ENCODE measurements at places on chromosomes 2 and 18. TPM values are rescaled to one million over a fixed set of nuclear protein-coding genes. Genes with fewer than 3 reads are reported as not detected.

VRK2 gene
- polyA plus RNA-seq, result 16.7 TPM

ARHGAP28 gene
- polyA plus RNA-seq, result 0.26 TPM

DNA sequence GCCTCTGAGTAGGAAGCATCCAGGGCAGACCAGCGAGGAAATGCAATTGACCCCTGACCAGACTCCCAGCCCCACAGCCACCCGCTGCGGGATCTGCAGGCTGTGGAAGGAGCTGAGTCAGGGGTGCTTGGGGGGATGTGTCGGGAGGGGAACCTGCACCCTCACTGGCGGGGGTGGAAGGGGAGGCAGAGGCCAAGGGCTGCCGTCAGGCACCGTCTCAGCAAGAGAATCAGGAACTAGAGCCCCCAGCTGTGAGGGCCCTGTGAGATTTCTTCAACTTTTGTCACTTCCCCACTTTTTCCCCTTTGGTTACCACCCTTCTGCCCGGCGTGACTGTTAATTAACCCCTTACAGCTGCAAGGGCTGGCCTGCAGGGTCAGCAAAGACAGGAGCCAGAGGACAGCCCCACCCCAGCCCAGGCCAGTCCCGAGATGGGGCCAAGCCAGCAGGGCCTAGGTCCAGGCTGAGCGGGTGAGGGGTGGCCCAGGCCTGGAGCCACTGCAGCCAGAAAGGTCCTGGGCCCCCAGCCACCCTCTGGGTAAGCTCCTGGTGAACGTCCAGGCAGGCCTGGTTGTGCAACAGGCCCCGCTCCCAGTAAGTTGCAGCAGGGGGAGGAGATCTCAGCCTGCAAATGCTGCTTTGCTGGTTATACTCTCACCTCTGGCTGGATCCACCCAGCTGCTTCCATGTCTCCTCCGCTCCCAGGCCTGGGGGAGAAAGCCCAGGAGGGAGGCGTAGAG is 147.0 kb upstream of the ID2 start:
- DNase-seq, result no peak

DNA sequence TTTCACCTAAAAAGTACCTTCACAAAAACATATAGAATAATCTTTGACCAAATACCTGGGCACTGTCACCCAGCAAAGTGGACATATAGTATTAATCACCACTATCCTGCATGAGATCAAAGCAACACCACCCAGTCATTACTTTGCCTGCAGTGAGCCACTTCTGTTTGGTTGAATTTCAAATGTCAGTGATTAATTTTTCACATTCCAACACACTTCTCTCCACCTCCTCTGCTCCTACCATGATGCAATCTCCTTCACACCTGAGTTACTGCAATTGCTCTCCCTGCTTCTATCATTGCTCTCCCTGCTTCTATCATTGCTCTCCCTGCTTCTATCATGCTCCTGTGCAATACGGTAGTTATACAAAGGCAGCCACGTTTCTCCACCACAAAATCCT is 106.1 kb upstream of the NETO1 start:
- no peak for DNase-seq

- DNase-seq, result peak; percentile 28
Measured at GRCh38 chr2:85540133-85540648, 1.2 kb downstream of the MAT2A start.

Measured in mammary epithelial cell (primary cell).